ENCODE measurements at places on chromosomes 5 and 9. TPM values are rescaled to one million over a fixed set of nuclear protein-coding genes. Genes with fewer than 3 reads are reported as not detected.

PAX5 gene
- total RNA-seq = not detected

FOXD1 gene
- 6.2 TPM for total RNA-seq

MEIKIN gene
- total RNA-seq = 0.54 TPM

POLR3G gene
- 1.2 TPM for total RNA-seq

IFNA10 gene
- total RNA-seq = not detected

MCC gene
- total RNA-seq = 6.0 TPM

MYMK gene
- not detected for total RNA-seq

CDKN2A gene
- total RNA-seq = 36.4 TPM

EPB41L4B gene
- total RNA-seq = 2.0 TPM

PRRX2 gene
- total RNA-seq = not detected

Data from placental epithelial cell (primary cell).